ENCODE measurements at places on chromosomes 5 and 9. TPM values are rescaled to one million over a fixed set of nuclear protein-coding genes. Genes with fewer than 3 reads are reported as not detected.

The BASP1 gene
- 181 TPM for total RNA-seq

The TMEM252 gene
- total RNA-seq, result not detected

The RGS7BP gene
- not detected for total RNA-seq

The SARDH gene
- total RNA-seq, result not detected

DNA sequence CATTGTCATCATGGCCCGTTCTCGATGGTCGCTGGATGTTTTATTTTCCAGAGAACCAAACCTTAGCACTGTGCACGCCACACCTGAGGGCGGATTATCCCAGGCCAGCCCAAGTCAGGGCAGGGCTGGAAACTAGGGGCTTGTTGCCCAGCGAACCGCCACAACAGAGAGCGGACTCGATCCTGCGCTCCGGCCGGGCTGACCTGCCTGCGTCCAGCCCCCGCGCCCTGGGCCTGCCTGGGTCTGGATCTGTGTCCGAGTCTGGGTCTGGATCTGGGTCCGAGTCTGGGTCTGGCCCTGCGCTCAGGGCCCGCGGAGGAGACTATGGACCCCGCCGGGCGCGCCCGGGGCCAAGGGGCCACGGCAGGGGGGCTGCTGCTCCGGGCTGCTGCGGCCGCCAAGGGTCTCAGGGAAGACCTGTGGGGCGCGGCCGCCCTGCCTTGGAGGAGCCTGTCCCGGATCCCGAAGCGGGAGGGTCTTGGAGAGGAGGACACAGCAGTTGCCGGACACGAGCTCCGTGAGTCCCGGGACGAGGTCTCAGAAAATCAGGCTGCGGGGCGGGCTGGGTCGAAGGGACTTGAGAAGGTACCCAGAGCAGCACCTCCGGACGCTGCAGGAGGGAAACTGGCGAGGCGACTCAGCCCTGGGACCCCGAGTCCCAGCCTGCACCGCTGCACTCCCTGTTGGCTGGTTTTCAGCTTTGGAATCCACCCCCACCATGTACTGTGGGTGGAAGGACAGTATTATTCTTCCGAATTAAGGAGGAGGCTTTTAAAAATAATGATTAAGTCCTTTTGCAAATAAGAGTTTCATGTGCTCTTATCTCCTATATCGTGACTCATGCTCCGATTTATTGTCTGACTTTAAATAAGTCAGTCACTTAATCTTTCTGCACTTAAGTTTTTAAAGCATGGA lies at the start of gene ANKDD1B:
TSS of gene ANKDD1B (plus strand) at position 143 of the 915 bp plus-strand sequence. CDS start at position 325, 182 bp downstream.
- DNase-seq, result peak; percentile 90

DNA sequence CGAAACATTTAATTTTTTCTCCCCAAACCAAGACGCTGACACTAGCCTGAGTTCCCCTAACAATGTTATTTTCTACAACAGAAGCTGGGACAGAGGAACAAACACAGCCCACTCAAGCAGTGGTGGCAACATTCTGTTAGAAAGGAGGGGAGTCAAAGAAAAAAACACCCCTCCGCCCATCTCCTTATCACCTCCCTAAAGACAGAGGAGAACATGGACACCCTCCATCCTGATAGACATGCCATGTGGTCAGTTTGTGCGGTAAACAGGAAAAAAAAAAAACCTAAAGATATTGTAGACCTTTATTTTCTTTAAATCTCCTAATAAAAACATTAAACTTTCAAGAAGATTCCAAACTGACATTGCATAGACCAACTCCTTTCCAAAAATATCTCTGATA lies 2.9 kb upstream of the DPM2 start:
- DNase-seq, result no peak

DNA sequence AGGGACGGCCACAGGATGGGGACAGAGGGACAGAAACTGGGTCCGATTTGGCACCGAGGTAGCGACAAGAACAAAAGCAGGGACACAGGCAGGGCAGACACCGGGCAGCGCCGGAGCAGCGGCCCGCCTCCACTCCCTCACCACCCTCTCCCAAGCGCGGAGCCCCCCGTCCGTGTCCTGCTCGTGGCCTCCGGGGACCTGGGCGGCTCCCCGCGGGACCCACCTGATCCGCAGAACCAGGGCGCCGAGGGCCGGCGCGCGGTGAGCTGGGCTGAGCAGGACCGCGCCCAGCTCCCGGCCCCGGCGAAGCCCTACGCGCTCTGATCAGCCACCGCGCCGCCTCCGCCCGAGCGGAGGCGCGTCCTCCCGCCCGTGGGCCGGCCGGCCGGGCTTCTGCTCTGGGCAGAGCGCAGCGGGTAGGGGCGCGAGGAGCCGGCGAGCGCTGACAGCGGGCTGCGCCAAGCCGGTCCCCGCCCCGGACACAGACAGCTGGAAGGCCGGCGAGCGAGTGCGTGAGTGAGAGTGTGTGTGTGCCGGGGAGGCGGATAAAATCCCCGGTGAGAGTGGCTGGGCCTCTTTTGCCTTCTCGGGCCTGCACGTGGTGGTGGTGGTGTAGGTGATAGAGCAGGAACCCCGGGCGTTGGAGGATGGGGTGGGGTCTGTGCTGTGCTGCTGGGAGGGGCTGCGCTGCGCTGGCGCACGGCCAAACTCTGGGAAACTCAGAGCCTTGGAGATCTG lies at the start of gene GGTA1:
TSS of gene GGTA1 (minus strand) at position 418 of the 738 bp plus-strand sequence. CDS start 31,922 bp downstream, outside the sequence.
- DNase-seq, result peak; percentile 77

- no peak for DNase-seq
These were observed 63.6 kb downstream of the RNF180 start for GRCh38 chr5:64229163-64229774.

Measured in chondrocyte (in vitro differentiated cells).